Panc1 (cell line): ENCODE measurements at places on chromosomes 12 and 14. TPM values are rescaled to one million over a fixed set of nuclear protein-coding genes. Genes with fewer than 3 reads are reported as not detected.

DNA sequence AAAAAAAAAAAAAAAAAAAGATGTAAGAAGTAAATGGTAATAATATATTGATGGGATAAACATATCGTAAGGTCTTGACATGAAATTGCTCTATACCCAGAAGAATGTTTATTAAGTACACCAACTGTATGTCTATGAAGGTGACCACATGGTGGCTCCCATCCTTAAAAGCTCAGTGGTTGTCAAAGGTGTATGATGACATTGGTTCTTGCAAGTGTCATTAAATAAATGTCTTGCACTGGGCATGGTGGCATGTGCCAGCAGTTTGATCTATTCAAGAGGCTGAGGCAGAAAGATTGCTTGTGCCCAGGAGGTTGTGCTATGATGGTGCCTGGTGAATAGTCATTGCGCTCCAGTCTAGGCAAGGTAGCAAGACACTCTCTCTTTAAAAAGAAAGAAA is 10.4 kb downstream of the CCT2 start:
- no peak for DNase-seq

GRCh38 chr12:89140602-89141238 is 211.6 kb downstream of the DUSP6 start:
- no peak for DNase-seq

- no peak for DNase-seq
Measured at GRCh38 chr14:94654071-94654861, 42.1 kb downstream of the SERPINA3 start.

DNA sequence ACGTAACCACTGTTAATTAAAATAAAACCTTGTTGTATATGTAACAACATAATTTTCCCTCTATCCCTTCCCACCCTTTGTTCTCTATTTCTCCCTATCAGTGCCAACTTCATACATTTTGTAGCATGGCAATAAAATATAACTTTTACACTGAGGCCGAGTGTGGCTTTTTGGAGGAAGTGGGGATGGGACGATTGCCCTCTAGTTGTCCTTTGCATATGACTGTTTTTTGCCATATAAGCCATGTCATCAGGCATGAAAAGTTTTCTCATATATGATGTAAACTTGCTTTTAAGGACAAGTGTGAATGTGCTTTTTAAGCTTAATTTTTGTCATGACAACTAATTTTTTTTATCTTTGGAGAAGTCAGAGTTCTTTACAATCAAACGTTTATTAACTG is 6.2 kb upstream of the CCT2 start:
- no peak for DNase-seq

- DNase-seq: no peak
Measured at GRCh38 chr12:14647028-14647750, 49.2 kb downstream of the GUCY2C start.

- no peak for DNase-seq
Measured at GRCh38 chr12:42463671-42464070, 125.9 kb downstream of the PRICKLE1 start.

DNA sequence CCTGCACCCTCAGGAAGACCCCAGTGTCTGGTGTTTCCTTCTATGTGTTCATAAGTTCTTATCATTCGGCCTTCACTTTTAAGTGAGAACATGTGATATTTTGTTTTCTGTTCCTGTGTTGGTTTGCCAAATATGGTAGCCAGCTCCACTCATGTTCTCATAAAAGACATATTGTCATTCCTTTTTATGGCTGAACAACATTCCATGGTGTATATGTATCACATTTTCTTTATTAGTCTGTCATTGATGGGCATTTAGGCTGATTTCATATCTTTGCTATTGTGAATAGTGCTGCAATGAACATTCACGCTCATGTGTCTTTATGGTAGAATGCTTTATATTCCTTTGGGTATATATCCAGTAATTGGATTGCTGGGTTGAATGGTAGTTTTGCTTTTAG is 645.1 kb downstream of the SLC16A7 start:
- DNase-seq: no peak

DNA sequence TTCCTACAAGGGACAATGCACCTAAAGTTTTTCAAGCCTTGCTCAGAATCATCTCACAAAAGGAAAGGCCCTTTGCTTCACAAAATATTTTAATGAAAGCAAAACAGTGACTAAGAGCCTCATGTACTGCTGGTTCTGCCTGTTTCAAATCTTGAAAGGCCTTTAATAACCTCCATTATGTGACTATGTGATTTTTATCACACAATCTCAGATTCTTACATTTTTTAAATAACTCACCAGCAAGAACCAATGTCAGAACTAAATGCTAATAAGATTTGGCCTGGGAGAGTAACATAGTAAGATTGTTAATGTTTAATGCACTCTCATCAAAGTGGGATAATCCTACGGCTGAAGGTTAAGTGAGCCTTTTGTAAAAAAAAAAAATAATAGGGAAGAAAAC is 378.9 kb downstream of the RGS6 start:
- DNase-seq: no peak

DNA sequence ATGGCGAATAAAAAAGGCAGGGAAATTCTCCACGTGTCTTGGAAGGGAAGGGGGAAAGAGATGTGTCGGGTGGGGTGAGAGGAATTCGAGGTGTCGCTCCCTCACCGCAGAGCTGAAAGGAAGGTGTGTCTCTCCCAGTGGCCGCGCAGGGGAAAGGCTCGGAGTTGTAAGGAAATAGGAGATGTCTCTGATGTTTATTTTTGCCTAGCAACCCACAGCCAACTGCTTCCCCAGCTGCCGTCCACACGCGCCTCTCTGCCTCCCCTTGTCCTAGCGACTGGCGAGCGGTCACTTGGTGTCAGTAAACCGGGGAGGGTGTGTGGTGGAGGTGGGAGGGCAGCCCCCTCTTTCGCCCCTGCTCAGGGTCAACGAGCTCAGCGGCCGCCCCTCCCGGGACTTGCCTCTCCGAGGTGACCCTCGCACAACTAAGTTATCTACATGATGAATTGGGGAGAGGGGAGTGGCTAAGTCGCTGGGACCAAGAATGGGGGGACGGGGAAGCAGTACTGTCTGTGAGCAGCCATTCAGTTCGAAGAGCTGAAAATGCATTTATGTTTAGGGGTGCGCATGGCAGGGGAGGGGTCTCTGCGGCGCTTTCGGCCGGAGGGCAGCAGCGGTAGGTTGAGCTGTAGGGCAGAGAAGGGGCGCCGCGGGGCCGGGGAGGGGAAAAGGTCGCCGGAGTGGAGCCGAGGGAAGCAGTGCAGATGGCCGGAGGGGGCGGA is 585 bp upstream of the DYRK2 start:
- DNase-seq: no peak

DNA sequence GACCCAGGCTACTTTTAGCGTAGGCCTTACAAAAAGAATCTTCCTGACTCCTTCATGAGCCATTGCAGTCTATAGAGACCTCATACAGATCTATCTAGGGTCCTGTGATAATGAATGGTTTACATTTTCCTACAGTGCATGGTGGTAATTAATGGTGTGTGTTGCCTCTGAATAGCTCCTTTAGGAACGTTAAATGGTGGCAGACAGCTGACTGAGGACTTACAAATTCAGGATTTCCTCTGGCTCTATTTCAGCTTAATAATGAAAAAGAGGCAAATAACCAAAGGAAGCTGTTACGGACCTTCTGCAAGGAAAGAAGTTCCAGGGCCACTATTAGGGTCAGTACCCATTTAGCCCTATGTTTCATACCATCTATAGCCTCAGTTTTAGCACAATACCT is 5.1 kb downstream of the IKBIP start:
- no peak for DNase-seq

EIF2S3B gene
- total RNA-seq: 0.28 TPM

EPYC gene
- total RNA-seq: not detected
